Stimulated activated CD4-positive, alpha-beta T cell treated with anti-CD3 and anti-CD28 coated beads, Interleukin-2, amount 100 ng/mL, for 48 hours (primary cell): ENCODE measurements at places on chromosomes 2 and 18.

DNA sequence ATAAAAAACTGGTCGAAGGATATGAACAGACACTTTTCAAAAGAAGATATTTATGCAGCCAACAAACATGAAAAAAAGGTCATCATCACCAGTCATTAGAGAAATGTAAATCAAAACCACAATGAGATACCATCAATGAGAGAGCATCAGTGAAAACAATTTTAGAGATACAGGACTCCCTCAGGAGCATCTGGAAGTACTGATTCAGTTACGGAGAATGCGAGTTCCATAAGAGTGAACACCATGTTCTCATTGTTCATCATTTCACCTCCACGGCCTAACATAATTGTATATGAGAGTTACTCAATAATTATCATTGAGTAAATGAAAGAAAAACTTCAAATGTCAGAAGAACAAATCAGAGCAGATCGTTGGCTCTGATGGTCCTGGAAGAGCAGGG, 140.9 kb upstream of the TANK start:
- DNase-seq, result no peak

DNA sequence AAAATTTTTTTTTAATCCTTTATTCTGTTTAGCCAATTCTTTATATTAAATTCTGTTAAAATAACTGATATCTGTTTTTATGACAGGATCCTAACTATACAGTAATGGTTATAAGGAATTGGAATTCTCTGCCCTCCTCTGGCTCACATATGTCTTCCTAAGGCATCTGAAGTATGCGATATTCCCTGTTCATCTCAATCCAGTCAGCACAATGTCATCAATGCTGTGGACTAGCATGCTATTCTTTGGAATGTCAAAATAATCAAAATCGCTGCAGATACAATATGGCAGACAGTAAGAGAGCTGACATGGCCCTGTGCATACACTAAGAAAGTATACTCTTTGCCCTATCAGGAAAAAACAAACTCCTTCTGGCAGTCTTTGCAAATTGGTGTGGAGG, 107.6 kb downstream of the AP1S3 start:
- DNase-seq, result no peak

DNA sequence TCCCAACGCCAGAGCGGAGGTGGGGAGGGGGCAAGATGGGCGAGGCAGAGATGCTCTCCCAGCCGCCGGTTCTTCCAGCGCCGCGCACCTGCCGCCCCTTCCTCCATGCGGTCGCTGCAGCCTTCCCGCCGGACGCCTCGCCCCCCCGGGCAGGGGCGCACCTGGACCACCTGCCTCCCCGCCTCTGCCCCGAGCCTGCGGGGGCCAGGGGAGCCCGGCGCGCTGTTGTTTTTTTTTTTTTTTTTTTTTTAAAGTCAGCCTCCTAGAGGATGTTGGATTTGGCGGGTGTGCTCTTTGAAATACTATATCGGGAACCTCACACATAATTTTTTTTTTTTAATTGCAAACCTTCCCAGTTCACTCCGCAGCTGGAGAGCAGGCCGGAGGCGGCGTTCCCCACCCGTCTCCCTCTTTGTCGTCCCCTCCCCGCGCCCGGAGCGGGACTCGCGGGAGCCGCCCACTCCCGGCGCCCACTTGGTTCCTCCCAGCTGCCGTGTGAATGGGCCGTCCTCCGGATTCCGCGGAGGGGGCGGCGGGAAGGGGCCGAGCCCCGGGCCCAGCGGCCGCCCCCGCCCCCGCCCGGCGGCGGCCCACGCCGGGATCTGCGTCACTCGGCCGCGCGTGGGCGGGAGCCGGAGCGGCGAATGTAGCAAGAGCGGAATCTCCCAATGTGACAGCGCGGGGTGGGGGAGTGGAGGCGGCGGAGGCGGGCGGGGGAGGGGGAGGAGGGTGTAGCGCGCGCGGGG, 421 bp upstream of the NAB1 start:
- DNase-seq, result peak; percentile 72

GRCh38 chr2:28930205-28930604, 35.7 kb downstream of the WDR43 start:
- no peak for DNase-seq

GRCh38 chr2:149119368-149119767, 80.9 kb downstream of the LYPD6B start:
- DNase-seq, result no peak

- no peak for DNase-seq
These were observed 42.8 kb downstream of the SCRN3 start for GRCh38 chr2:174438146-174438886.

DNA sequence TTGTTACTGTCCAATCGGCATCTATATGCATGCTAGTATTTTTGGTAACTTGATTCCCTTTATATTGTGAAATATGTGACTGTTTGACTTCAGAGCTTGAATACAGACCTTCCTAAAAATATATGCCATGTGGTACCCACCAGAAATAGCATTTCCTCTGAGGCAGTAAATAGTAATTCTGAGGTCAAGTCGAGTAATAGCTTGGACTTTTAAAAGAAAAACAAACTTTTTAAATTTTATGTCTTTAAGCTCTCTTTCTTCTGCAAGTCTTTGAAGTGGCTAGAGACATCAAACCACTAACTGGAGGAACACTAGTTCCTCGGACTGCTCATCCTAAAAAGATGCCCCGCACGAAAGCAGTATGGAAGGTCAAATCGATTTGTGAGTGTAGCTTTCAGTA, 396.8 kb upstream of the SLC14A2 start:
- no peak for DNase-seq

GRCh38 chr2:161085149-161085548, 75.1 kb upstream of the TANK start:
- no peak for DNase-seq

GRCh38 chr2:225002039-225002655, 40.1 kb downstream of the DOCK10 start:
- DNase-seq, result peak; percentile 65

- no peak for DNase-seq
These were observed 36.6 kb upstream of the AAK1 start for GRCh38 chr2:69680001-69680675.

- no peak for DNase-seq
These were observed 209.0 kb downstream of the EN1 start for GRCh38 chr2:118638453-118638852.

- peak; percentile 61 for DNase-seq
These were observed 65.1 kb downstream of the MBP start for GRCh38 chr18:77067291-77068061.

DNA sequence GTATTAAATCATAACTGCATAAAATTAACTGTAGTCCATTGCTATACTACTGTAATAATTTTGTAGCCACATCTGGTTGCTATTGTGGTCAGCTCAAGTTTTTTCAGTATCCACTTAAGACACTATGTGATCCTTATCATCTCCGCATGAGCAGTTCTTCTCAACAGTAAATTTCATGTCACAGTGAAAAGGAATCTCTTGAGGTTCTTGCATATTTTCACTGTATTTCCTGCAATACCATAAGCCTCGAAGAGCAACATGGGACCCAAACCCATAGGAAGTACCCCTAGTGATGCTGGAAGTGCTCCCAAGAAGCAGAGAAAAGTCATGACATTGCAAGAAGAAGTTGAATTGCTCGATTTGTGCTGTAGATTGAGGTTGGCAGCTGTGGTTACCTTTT, 86.7 kb downstream of the LDLRAD4 start:
- DNase-seq, result no peak

DNA sequence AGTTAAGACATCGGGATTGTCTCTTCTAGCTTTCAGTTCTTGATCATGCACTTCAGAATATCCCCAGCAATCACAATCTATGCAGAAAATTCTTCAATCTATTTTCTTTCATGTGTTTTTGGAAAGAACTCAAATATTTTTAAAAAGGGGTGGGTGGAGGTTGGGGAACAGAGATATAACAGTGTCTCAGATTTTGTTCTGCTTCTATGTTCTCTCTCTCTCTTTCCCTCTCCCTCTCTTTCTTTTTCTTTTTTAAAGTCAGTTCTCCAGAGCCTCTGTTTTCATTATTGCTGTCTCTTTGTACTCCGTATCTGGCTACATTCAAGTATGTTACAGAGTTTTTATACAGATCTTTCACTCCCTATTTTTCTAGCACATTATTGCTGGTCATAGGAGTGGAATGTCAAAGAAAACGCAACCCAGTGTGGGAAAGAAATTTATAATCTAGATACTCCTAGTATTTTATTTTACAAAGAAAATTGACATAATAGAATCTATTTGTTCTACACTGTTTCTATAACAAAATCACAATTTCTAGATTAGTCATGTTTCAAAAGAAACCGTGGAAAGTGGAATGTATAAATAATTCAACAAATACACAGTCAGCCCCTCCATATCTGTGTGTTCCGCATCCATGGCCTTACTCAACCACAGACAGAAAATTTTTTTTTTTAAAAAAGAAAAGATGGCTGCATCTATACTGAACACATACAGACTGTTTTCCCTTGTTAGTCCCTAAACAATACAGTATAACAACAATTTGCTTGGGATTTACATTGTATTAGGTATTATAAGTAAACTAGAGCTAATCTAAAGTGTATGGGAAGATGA, 11.2 kb upstream of the NEMP2 start:
- DNase-seq, result no peak

GRCh38 chr2:8527031-8527430, 154.8 kb upstream of the ID2 start:
- no peak for DNase-seq

DNA sequence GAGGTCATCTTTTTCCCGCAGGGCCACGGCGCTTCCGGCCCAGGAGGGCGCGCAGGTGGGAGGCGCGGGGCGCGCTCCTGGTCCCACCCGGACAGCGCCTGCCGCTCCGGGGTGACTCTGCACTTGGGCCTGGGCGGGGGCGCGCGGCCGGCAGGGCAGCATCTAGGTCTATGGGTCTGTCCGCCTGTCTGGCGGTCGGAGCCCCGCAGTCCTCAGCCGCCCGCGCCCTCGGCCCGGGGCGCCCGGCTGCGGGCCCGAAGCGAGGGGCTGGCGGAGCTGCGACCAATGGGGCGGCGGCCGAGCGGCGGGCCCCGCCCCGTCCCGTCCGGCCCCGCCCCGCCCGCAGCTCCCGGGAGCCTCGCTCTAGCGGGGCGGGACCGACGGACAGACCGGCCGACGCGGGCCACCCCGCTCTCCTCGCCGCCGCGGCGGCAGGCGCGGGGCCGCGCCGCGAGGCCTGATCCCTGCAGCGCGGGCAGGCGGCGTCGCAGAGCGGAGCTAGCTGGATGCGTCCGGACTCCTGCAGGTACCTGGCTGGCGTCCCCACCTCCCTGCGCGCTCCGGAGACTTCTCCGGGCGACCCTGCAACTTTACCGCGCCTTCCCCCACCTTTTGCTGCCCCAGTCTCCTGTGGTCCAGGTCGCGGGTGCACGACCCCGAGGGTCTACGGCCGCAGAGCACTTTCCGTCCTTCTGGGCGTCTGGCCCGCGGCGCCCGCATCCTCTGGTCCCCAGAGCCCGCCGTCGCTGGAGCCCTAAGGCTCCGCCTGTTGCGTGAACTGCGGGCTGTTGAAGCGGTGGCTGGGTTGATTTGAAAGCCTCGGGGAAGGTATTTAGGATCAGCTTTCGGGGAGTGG, at the start of gene KCNS3:
TSS of gene KCNS3 (plus strand) at position 387 of the 856 bp plus-strand sequence. CDS start 52,342 bp downstream, outside the sequence.
- DNase-seq, result peak; percentile 1

DNA sequence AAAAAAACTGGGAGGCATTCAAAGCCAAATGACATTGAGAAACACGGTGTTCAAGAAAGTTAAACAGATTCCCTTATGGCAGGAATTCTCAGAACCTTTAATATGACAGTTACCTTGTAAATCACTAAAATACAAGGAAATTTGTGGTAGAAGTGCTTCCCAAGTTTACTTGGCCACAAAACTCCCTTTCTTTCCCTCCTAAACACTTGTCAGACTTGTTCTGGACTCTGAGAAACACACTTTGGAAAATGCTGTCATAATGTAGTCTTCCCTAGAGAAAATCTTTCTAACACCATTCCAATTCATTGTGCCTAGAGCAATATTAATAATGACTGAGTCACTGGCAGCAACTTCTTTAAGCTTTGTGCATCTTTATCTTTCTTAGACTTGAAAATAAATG, 140.4 kb downstream of the ANKRD44 start:
- no peak for DNase-seq

- DNase-seq, result no peak
These were observed 350.8 kb downstream of the CDH2 start for GRCh38 chr18:27826101-27826500.

GRCh38 chr18:58009166-58009565, 34.9 kb upstream of the NEDD4L start:
- DNase-seq, result no peak

DNA sequence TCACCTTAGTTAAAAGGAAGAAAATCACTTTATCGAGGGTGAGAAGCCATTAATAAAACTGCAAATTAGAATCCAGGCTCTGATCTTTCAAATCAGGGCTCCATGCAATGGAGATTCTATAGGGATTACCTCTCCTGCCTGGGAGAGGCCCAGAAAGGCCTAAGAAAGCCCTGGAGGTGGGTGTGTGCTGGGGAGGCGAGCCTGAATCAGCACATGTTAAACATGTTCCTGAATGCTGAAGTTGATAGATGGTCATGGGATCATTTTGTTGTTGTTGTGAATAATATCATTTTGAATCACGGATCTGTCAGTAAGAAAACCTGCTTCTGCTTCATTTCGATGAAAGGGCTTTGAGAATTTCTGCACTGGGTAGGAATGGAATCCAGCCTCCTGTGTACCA, 254.3 kb downstream of the ACKR3 start:
- DNase-seq, result no peak

GRCh38 chr2:11541693-11542274, 7.9 kb downstream of the GREB1 start:
- no peak for DNase-seq

DNA sequence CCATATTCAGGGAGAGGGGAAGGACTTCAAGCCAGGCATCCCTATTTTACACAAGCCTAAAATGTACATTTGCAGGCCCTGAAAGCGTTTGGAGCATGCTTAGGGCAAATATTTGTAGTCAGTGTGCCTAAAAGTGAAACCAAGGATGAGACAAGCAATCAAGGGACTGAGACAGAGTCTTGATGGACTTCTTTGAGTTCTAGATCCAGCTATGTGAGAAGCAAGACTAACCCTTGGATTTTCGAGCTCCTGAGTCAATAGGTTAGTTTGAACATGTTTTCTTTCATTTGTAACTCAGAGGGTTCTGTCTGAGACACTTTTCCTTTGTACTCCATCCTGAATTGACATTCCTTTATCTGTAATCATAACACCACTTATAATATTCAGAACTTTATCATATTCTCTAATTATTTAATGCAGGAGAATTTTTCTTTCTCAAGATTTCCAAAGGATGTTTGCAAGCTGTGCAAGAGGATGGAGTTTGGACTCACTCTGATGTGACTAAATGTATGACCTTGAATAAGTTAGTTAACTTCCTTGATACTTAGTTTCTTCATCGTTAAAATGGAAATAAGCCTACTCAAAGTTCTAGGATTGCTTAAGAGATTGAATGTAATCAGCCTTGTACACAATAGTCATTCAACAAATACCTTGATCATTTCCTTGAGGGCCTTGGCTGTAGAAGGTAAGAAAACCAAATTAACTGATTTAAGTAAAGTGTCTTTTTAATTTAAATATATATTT, 1237.8 kb upstream of the ZEB2 start:
- DNase-seq, result no peak
